ENCODE measurements at places on chromosomes 2 and 18.

DNA sequence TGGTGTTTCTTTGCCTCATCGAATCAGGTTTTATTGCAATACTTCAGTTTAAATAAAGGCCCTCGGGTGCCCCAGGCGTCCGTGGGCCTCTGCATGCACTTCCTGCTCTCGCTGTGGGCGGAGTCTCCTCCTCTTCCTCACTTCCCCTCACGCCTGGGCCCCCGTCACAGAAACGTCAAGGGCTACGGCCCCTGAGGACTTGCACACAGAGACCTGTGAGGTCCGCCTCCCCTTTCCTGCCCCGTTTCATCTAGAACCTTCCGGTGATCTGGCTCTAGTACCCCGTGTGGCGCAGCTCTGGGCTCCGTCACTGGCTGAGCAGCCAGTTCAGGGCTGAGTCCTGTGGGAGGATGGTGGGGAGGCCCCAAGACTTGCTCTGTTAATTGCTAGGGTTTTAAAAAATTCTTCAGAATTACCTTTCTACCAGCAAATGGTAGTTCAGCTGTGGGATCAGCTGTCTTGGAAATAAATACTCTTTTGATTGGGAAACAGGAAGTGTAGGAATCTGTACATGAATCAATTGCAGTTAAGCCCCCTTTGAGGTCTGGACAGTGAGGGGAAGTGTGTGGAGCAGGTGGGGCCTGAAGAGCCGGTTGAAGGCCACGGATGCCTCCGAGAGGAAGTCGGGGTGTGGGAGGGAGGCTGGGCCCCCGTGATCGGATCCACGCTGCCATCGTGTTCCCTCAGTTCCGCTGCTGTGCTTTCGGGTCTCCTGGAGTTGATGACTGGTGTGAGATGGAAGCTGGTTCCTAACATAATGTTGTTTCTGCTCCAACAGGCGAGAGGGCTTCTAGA, 10.2 kb downstream of the NFATC1 start:
- no peak for DNase-seq

DNA sequence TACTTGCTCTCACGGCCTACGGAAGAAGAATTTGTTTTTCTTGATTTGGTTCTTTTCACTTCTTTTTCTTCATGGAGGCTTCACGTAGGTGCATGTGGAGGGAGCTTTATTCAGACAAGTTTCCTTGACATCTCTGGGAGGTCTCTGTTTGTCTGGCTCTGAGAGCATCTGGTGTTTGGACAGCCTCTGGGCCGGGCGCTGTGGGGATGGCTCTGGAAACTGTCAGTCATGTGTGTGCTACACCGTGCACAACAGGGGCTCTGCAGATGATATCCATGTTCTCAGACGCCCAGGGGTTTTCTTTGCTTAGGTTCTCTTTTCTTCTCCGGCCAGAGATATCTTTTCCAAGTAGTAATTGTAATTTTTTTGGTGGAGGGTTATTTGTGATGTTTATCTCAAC, 130.7 kb downstream of the SH3RF3 start:
- no peak for DNase-seq

DNA sequence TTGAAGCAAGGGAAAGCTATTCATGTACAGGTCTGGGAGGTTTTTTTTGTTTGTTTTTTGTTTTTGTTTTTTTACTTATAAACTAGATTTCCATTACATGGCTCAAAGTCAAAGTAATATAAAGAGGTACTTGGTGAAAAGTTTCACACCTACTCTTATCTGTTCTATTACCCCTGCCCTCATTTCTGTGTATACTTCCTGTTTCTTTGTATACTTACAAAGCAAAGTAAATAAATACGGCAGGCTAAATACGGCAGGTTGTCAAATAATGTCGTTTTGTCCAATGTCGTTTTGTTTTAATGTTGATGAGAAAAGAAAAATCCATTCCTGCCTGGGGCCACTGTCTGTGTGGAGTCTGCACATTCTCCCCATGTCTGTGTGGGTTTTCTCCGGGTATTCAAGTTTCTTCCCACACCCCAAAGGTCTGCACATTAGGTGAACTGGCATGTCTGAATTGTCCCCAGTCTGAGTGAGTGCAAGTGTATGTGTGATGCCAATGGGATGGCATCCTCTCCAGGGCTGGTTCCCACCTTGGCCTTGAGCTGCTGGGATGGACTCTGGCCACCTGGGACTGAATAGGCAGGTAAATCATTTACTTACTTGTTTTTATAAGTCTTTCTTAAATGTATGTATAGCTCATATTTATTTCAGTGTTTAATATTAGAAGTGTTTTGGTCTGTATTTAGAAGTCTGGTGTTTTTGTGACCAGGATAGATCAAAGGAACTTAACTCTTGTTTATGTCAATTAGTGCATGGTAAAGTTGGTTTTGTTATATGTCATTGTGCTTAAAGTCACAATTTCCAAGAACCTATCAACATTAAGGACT, 13.4 kb downstream of the STAMBP start:
- no peak for DNase-seq

DNA sequence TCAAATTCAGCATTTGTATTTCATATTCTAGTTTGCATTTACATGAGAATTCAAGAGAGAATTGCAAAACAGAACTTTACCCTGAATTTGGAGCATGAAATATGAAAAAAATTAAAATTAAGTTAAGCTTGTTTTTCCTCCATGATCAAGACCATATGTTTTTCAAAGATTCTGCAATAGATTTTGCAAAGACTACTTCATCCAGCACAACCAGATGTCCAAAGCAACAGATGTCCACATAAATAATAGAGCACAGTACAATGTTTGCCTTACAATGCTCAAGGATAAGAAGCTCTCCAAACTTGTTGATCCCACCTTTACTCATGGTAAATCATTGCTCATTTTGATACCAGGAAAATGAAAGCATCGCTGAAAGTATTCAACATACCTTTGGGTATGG, 25.6 kb downstream of the FAP start:
- DNase-seq, result peak; percentile 15

DNA sequence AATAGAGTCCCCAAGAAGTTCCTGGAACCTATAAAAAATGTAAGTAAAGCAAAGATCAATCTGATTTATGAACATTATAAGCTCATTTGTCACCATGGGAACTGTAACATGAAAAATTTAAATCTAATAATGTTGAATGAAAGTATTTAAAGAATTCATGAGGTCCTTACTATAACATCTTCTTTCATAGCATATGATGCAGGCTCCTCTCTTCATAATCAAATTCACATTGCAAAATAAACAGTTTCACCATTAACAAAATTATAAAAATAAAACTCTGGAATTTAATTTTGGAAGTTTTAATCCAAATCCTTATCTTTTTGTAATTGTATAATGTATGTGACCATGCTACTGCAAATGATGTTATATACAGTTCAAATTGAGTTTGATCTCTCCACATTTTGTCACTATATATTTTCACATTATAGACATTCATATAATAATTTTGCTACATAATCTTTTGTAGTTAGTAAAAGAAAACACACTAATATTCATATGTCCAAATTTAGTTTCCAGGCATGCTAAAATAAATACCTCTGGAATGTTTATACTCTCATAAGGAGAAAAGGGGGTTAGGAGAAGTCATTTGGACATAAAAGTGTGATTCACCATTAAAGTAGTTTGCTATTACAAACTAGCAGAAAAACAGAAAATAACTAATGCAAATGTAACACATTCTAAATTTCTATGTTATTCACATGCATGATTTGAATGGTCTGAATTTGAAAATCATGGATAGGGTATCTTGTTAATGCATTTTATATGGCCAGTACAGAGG, 954.1 kb downstream of the DSC3 start:
- DNase-seq, result peak; percentile 13

GRCh38 chr18:79930020-79930642, 21.3 kb downstream of the SLC66A2 start:
- DNase-seq, result no peak

DNA sequence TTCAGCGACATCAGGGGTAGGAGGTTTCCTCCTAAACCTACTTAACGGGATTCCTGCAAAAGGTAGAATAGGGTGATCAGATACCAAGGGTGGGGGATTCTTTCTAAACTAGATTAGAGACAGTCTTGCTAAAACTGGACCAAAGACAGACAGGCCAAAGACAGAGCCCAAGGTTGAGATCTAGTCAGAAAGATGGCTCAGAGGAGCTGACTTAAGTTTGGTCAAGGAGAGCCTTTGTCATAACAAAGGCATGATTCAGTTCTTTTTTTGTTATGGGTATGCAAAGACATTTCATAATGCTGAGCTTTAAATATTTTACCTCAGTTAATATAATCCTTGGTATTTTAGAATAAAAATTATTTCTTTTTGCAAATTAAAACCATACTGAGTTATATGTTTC, 17.8 kb upstream of the GPR75 start:
- no peak for DNase-seq

DNA sequence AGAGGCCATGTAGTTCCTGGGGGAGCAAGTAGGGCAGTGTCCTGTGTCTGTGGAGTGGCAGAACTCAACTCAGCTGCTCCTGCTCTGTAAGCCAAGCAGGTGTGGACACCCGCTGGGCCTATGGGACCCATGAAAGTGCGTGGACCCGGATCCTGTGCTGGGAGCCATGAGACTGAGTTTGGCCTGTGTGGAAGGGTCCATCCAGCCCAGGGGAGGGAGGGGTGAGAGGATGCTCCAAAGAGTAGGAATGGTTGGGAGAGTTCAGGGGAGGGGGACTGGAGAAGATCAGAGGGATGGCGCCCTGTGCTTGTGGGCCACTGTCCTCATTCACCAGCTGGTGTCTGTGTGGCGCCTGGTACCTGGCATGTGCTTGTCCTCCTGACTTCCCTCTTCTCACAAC, 226.4 kb upstream of the HS6ST1 start:
- DNase-seq, result no peak

GRCh38 chr2:22420076-22420475, 964.9 kb upstream of the KLHL29 start:
- no peak for DNase-seq

GRCh38 chr18:1047406-1047805, 142.7 kb downstream of the ADCYAP1 start:
- peak; percentile 85 for DNase-seq

DNA sequence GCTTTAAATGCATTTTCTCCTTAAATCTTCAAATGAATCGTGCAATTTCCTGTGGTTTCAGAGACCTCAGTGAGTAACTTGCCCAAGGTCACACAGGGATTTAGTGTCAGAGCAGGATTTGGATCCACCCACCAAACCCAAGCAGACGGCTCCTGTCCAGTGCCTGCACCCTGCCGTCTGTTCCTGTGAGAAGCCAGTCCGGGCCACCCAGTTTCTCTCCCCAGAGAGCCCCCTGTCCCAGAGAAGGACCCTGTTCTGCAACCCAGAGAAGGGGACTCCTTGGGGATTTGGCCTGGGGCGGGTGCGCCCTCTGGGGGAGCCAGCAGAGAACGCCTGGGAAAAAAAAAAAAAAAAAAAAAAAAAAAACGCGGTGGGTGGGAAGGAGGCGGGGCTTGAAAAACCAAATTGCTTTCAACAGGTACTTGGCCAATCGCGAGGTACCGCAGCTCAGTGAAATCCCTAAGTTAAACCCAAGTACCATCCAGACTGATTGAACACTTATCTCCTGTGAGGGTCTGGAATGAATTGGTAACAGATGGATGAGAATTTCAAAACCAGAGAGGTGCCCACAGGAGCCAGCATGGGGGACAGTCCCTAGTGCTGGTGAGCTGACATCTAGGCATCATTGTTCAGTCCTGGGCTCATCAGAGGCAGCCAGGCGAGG, 30.9 kb upstream of the REEP1 start:
- DNase-seq, result peak; percentile 31

DNA sequence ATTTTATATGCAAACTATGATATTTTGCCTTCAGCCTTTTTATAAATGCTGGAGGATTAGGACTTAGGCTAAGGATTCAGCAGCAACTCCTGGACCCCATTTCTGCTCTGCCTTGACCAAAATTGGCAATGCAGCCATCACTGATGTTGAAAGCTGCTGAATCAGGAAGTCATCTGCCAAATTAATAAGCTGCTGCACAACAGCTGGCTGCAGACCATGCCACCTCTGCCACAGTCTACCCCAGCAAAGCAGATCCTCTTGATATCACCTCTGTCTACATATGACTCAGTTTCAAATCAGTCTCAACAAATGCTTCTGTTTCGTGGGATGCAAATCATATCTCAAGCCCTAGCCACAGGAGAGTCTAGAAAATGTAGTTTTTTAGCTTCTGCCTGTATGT, 7.1 kb upstream of the SOS1 start:
- no peak for DNase-seq

- no peak for DNase-seq
These were observed 358.8 kb downstream of the CMPK2 start for GRCh38 chr2:6506859-6507258.

DNA sequence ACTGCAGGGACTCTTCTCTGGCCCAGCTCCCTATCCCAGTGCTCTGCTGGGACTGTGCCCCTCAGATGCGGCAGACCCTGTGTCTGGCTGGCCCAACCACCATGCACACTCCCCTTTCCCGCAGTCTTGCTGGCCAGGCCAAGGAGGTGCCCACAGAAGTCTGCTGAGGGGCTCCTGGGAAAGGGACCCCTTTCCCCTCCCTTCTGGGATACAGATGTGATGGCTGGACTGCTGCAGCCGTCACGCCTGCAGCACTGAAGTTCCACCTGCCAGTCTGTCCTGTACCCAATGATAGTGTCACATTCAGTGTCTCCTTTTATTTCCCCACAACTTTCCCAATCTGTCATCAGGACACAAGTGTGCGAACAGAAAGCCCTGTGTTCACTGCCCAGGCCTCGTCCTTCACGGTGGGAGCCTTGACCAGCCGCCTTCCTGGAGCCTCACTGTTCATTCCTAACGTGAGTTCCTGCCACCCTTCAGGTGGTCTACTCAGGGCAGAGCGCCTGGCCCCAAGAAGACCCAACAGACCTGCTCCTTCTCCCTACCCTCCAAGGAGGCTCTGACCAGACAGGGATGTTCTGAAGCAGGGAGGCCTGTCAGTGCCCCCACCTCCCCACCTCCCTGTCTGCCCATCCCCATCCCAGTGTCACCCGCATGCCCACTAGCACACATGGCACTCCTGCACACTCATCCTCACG, 47.1 kb downstream of the ANKMY1 start:
- no peak for DNase-seq

- DNase-seq, result peak; percentile 97
These were observed 2.7 kb downstream of the ZEB2 start for GRCh38 chr2:144516981-144517865.

GRCh38 chr2:47004905-47005495, 89.4 kb upstream of the MCFD2 start:
- DNase-seq, result no peak

GRCh38 chr18:22074282-22075070, 94.9 kb upstream of the GATA6 start:
- no peak for DNase-seq

- no peak for DNase-seq
These were observed 266.7 kb downstream of the SH3BP4 start for GRCh38 chr2:235218486-235218907.

Measured in fibroblast of skin of right quadriceps (primary cell).